Mucosa of gallbladder (tissue), 1 donor: ENCODE measurements at places on chromosomes 2 and 18. TPM values are rescaled to one million over a fixed set of nuclear protein-coding genes. Genes with fewer than 3 reads are reported as not detected.

- DNase-seq = no peak
Observed at GRCh38 chr2:14297340-14297739, 335.2 kb upstream of the LRATD1 start.

GRCh38 chr2:217555081-217555876 is 447.5 kb downstream of the TNS1 start:
- DNase-seq = no peak

- DNase-seq = no peak
Observed at GRCh38 chr2:24315669-24316068, 44.7 kb downstream of the ITSN2 start.

DNA sequence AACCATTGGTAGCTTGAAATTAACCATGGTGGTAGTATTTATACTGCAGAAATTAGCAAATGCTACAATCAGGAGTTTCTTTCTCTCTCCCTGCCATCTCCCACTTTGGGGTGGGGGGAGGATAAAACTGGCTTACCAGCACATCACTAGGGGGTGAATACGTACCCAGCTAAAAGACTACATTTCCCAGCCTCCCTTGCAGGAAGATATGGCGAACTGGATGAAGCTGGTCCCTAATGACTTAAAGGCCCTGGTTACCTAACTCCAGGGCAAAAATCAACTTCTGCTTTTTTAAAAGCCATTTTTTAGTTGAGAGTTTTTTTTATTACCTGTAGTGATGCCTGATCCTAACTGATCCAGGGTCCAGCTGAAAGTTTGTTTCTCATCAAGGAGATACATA is 70.3 kb upstream of the RAB12 start:
- DNase-seq = no peak

GRCh38 chr2:105597011-105597805 is 147.5 kb upstream of the NCK2 start:
- DNase-seq = no peak

- DNase-seq = no peak
Observed at GRCh38 chr2:31031132-31031706, 107.0 kb downstream of the GALNT14 start.

DNA sequence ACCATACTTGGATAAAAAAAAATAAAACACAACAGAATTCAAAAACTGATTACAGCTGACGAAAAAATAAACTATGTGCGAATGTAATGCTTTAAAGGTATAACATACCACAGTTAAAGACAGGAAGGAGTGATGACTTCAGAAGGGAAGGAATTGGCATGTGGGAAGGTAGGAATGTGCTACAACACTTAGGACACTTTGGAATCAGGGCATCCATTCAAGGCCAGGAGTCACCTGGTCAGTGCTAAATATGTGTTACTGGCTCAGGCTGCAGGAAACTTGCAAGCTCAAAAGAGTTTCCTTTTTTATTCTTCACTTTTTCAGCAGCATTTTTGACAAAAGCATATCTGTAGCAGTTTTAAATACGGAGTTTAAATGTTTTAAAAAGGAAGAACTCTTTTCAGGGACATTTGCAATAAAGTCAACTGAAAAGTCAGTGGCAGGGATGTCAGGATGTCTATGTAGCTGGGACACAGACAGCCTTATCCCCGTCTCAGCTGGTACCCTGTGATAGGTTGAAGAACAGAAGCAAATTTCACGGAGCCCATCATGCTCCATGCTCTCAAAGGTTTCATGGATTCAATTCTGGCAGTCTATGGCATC is 138.0 kb upstream of the KLHL14 start:
- DNase-seq = no peak

DNA sequence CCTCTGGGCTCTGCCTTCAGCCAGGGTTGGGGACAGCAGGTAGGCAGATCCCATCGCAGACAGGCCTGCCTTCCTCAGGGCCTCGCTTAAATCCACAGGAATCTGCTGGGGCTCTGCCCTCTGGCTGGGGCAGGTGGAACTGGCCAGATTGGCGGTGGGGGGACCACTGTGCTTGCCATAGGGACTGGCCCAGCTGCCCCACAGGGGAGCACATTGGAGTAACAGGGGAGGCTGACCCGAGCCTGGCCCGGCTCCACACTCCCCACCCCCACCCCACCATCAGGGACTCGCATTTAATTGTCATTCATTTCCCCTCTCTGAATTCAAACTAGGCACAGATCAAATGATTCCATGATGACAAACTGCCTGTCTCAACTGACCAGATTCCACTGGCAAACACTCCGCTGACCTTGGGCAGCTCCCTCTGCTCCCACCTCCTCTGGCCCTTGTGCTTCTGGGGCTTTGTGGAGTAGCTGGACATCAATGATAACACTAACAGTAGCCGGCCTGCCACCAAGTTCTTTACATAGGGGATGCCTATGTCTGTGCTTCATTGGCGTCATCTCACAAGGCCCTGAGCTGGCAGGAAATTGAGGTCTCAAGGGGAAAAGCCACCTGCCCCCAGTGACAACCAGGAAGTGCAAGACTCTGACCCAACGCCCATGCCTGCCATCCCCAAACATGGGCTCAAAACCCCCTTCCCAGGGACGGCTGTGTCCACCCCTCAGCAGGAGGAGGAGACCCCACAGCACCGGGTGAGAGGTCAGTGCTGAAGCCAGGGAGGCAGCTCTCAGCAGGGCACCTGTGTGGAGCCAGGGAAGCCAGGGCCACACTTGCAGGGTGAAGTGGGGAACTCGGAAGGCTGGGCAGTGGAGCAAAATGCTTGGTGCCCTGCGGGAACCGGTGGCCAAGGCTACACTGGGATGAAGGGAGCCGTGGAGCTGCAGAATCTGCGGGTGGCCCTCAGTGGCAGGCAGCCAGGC is 2.1 kb upstream of the B3GNT7 start:
- DNase-seq = no peak

DNA sequence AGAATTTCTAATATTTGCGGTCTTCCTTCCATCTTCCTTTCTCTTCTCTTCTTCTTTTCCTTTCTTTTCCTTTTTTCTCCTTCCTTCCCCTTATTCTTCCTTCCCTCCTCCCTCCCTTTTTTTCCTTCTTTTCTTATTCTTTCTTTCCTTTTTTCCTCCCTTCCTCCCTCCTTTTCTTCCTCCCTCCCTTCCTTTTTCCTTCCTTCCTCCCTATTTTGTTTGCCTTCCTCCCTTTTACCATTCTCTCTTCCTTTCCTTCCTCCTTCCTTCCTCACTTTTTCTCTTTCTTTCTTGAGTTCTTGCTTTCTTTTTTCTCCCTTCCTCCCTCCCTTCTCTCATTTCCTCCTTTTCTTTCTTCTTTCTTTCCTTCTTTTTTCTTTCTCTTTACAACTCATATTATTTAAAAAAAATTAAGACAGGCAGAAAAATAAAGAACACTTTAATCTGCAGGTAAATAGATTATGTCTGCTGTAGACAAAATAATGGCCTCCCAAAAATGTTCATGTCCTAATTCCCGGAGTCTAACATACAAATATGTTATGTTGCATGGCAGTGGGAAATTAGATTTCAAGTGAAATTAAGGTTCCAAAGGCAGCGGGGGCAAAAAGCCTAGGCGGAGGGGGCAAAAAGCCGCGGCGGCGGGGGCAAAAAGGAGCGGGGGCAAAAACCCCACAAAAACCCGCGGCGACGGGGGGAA is 152.4 kb downstream of the ANKRD30BL start:
- no peak for DNase-seq

The GYPC gene
- total RNA-seq = 51.1 TPM

The RPRM gene
- total RNA-seq = not detected

The INHBB gene
- total RNA-seq = 1.1 TPM

The CRACDL gene
- 18.4 TPM for total RNA-seq

The AUP1 gene
- total RNA-seq = 146 TPM

The KLHL30 gene
- 2.0 TPM for total RNA-seq
